ENCODE measurements at places on chromosomes 3 and 15. TPM values are rescaled to one million over a fixed set of nuclear protein-coding genes. Genes with fewer than 3 reads are reported as not detected.

DNA sequence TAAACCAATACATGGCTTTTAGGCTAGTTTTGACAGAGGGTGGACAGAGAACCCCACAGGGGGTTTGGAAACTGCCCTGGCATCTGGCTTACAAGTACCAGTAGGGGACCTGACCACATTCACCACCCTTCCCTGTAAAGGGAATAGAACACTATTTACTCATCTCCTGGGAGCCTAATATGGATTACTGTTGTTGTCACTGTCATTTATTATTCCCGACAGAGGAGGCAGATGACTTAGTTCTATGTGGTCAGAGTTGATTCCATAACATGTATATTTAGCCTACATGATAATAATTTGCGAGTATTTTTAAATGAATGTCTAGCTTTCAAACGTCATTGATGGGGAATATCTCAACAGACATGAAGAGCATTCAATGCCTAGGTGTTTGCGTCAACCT is 15.9 kb downstream of the ZBTB38 start:
- H3K27me3 ChIP-seq, result no peaks in the 10 kb centered on the region
- no peak overlapping the region for H3K27ac ChIP-seq
- no peak overlapping the region for H3K4me3 ChIP-seq
- H3K36me3 ChIP-seq, result peaks cover 16% of the 10 kb centered on the region
- no peak for DNase-seq

- no peaks in the 10 kb centered on the region for H3K36me3 ChIP-seq
- H3K27ac ChIP-seq, result no peak overlapping the region
- H3K27me3 ChIP-seq, result no peaks in the 10 kb centered on the region
These were observed 19.3 kb downstream of the CCDC12 start for GRCh38 chr3:46957092-46957820.

GRCh38 chr3:175346573-175347356 is 487.6 kb downstream of the NAALADL2 start:
- H3K27ac ChIP-seq, result no peak overlapping the region
- H3K36me3 ChIP-seq, result no peaks in the 10 kb centered on the region
- H3K4me3 ChIP-seq, result no peak overlapping the region
- H3K27me3 ChIP-seq, result no peaks in the 10 kb centered on the region
- DNase-seq, result peak; percentile 17

- H3K27me3 ChIP-seq, result no peaks in the 10 kb centered on the region
- H3K27ac ChIP-seq, result no peak overlapping the region
- no peaks in the 10 kb centered on the region for H3K4me1 ChIP-seq
- DNase-seq, result no peak
- no peaks in the 10 kb centered on the region for H3K36me3 ChIP-seq
- no peak overlapping the region for H3K4me3 ChIP-seq
These were observed 27.4 kb upstream of the TJP1 start for GRCh38 chr15:29849716-29850115.

- H3K27me3 ChIP-seq, result no peaks in the 10 kb centered on the region
- no peak for DNase-seq
- no peak overlapping the region for H3K27ac ChIP-seq
These were observed 180.1 kb downstream of the ATG7 start for GRCh38 chr3:11452312-11452711.

DNA sequence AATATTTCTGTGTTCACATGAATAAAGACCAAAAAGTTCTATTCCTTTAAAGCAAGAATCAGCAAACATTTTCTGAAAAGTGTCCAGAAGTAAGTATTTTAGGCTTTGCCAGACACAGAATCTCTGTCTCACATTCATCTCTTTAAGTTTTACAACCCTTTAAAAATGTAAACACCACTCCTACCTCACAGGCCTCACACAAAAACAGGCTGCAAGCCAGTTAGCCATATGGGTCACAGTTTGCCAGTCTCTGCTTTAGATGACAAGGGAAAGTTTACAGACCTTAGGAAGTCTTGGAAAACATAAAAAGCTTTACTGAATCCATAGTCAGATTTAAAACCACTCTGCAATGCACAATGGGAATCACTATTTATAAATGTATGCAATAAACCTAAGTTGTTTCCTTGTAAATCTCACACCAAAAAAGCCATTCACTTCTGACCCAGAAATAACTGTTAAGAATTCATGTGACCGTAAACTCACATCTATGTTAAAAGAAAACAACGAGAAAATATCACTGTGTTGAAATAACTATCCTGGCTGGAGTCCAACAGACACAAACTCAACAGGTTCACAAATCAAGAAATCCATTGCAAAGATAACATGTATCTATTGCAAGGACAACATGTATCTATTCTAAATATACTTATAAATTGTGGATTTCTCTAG is 308.2 kb downstream of the ULK4 start:
- H3K4me3 ChIP-seq, result no peak overlapping the region
- no peaks in the 10 kb centered on the region for H3K36me3 ChIP-seq
- H3K27ac ChIP-seq, result no peak overlapping the region
- H3K4me1 ChIP-seq, result no peaks in the 10 kb centered on the region

DNA sequence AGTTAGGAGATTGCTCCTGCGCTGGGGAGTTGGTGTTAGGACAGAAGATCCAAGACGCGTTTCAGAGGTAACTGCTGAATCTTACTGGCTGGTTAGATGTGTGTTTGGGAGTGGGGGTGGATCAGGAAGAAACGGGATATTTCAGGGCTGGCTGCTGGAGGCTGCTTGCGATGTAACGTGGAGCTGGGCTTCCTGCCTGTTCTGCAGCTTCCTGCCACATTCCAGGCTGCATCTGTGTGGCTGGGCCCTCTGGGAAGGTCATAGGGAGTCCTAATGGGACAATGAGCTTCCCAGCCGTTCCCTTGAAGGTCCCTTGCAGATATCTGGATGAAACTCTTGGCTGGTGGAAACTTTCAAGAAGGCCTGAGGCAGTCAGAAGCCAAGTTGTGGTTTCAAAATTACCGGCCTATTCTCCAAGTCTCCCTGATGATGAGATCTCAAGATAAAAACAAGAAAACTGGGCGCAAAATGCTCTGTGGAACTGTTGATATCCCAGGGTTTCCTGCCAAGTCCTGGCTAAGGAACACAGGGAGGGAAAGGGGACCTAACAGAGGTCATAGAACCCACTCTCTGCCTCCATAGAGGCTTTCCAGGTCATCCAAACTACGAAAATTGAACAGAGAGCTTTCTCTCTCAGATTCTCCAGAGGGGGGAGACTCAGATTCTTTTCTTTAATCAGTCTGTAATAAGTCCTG is 67.0 kb downstream of the NOX5 start:
- no peaks in the 10 kb centered on the region for H3K27me3 ChIP-seq
- no peak overlapping the region for H3K4me3 ChIP-seq
- peak overlapping the region; percentile 68 for H3K27ac ChIP-seq
- peaks cover 19% of the 10 kb centered on the region for H3K4me1 ChIP-seq

DNA sequence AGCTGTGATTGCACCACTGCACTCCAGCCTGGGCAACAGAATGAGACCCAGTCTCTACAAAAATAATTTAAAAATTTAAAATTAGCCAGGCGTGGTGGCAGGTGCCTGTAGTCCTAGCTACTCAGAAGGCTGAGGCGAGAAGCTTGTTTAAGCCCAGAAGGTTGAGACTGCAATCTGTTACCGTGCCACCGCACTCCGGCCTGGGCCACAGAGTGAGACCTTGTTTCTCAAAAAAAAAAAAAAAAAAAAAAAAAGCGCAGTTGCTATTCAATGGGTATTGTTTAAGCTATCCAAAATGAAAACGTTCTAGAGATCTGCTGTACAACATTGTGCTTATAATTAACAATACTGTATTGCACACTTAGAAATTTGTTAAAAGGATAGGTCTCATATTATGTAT is 24.0 kb downstream of the ZNF148 start:
- no peak for DNase-seq
- no peaks in the 10 kb centered on the region for H3K36me3 ChIP-seq

GRCh38 chr3:176087066-176087697 is 1110.1 kb downstream of the TBL1XR1 start:
- no peak overlapping the region for H3K4me3 ChIP-seq
- no peak for DNase-seq
- no peak overlapping the region for H3K27ac ChIP-seq
- no peaks in the 10 kb centered on the region for H3K27me3 ChIP-seq
- H3K36me3 ChIP-seq, result no peaks in the 10 kb centered on the region

GRCh38 chr3:154129625-154130024 is 8.4 kb downstream of the ARHGEF26 start:
- H3K4me3 ChIP-seq, result no peak overlapping the region
- no peaks in the 10 kb centered on the region for H3K36me3 ChIP-seq
- H3K27me3 ChIP-seq, result peaks cover 1% of the 10 kb centered on the region
- H3K27ac ChIP-seq, result no peak overlapping the region

- H3K36me3 ChIP-seq, result peaks cover 15% of the 10 kb centered on the region
- peaks cover 86% of the 10 kb centered on the region for H3K4me1 ChIP-seq
- peak overlapping the region; percentile 91 for H3K27ac ChIP-seq
These were observed 5.0 kb downstream of the CISH start for GRCh38 chr3:50606596-50606995.

- H3K4me3 ChIP-seq, result no peak overlapping the region
- no peak for DNase-seq
- no peaks in the 10 kb centered on the region for H3K27me3 ChIP-seq
- no peaks in the 10 kb centered on the region for H3K36me3 ChIP-seq
- peak overlapping the region; percentile 85 for H3K27ac ChIP-seq
These were observed 7.9 kb upstream of the LEKR1 start for GRCh38 chr3:156818273-156818651.

- no peaks in the 10 kb centered on the region for H3K27me3 ChIP-seq
- H3K4me3 ChIP-seq, result no peak overlapping the region
- no peak overlapping the region for H3K27ac ChIP-seq
- H3K4me1 ChIP-seq, result no peaks in the 10 kb centered on the region
- H3K36me3 ChIP-seq, result no peaks in the 10 kb centered on the region
These were observed 1383.6 kb downstream of the ZPLD1 start for GRCh38 chr3:103818398-103818797.

- no peaks in the 10 kb centered on the region for H3K27me3 ChIP-seq
- no peak overlapping the region for H3K4me3 ChIP-seq
- DNase-seq, result no peak
- H3K4me1 ChIP-seq, result peaks cover 26% of the 10 kb centered on the region
- no peak overlapping the region for H3K27ac ChIP-seq
These were observed 45.8 kb downstream of the SLC25A26 start for GRCh38 chr3:66266551-66266950.

Gene INKA1
- total RNA-seq, result 4.8 TPM

Gene GRAMD1C
- total RNA-seq, result 0.68 TPM

Gene TAGLN3
- total RNA-seq, result not detected

Gene ERICH6
- total RNA-seq, result not detected

Gene CLDN18
- not detected for total RNA-seq

Gene TCTA
- total RNA-seq, result 23.4 TPM

Gene DHX30
- total RNA-seq, result 43.5 TPM

Gene GOLGA6L6
- not detected for total RNA-seq

Gene THRB
- 38.6 TPM for total RNA-seq

Gene CACNA2D2
- 0.56 TPM for total RNA-seq

Measured in psoas muscle (tissue), 8 donors.